ENCODE measurements at places on chromosomes 1 and 21.

GRCh38 chr1:26289158-26290059, 9.5 kb downstream of the SH3BGRL3 start:
- DNase-seq = peak; percentile 68

DNA sequence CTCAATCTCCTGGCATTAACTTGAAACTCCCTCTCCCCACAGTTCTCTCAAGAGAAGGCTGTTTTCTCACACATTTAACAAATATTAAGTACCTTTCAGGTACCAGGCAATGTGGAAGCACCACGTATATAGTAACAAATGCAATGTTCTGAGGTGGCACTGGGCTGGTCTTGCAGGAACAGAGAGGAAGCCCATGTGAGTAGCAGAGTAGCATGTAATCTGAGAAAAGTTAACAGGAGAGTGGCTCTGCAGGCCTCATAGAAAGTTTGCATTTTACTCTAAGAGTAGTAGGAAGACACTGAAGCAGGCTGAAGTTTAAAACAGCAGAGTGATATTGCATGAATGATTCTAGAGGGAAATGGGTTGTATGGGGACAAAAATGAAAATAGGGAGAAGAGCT, 21.0 kb downstream of the ZNF281 start:
- no peak for DNase-seq

DNA sequence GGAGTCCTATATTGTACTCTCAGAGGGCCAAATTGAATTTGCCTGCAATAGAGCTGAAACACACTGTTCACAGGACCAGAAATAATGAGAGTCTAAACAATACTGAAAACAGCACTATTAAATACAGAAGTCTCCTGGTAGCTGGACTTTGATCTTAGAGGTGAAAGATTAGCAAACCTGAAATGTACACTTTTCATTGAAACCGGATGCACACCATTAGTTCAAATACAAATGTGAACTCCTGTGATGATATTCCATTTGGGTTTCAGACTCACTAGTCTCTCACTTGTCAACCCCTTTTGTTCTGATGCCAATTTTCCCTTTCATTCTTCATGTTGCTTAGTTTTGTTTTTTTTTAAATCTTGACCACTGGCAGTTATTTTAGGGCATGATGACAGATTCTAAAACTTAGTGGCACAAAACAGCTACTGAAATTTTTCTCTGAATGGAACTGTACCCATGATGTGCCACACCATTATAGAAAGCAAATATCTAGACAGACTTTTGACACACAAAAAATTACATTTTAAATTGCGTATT, 5.9 kb upstream of the TNFSF4 start:
- DNase-seq = no peak

DNA sequence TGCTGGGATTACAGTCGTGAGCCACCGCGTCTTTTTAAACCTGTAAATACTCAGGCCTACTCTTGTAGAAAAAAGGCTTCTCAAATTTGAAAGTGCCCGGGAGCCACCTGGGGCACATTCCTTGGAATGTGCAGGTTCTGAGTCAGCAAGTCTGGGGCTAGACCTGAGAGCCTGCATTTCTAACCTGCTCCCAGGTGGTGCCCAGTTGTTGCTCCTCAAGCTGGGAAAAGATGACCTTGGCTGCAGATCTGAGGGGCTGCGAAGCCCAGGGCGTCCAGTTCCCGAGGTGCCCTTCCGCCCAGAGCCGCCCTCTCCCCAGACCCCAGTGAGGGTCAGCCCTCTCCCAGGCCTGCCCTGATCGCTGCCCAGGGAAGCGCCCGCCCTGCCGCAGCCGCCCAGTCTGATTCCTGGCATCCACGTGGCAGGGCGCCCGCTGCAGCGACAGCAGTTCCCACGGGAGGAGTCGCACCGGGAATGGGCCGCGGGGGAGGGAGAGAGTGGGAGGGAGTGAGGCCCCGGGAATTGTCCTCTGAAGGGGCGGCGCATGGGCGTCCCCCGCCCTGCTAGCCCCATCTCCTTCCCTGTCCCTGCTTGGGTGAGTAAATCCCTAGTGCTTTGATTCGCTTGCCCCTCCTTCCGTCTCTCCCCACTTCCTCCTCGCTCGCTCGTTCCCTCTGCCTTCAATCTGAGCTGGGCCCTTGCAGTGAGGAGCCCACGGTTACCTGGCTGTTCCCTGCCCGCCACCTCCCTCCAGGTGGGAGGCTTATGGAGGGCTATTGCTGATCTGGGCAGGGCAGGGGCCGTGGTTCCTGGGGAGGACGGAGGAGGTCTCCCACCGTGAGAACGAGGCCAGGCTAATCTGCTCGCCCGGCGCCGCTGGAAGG, 18.8 kb upstream of the TENT5B start:
- peak; percentile 57 for DNase-seq

Measured in suppressor macrophage treated with lipopolysaccharide for 4 hours (primary cell).